ENCODE measurements at places on chromosomes 7 and 10.

DNA sequence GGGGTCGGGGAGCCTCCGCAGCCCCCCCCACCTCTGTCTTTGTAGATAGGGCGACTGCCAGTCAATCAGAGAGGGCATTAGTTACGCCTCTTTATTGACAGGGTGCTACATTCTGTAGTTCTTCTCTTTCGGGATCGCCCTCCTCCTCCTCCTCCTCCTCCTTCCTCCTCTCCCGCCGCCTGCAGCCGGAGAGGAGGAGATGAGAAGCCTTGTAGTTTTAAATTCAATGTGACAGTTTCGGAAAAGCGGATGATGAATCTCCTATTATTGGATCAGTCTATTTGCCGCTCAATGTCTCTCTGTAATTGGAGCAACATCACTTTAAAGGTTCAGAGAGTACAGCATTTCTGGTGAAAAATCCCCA lies 587 bp upstream of the UNCX start:
- DNase-seq: no peak

- DNase-seq: no peak
Observed at GRCh38 chr10:117936566-117936965, 110.2 kb downstream of the RAB11FIP2 start.

- DNase-seq: no peak
Observed at GRCh38 chr10:30434273-30435072, 489 bp downstream of the MAP3K8 start.

DNA sequence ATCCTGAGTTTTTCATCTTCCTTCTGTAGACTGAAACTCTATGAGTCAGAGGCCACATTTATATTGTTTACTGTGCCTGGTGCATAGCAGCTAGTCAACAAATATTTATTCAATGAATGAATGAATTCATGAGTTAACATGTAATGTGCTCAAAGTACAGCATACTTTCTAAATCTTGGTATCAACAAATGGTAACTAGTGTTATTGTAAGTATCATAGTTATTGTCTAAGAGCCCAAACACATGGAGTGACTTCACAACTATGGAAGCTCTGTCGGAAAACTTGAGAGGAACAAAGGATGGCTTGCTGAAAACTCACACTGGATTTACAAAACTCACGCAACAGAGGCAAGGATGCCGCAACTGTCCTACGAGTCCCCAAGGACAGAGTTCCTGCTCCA lies 35.9 kb downstream of the DENND2A start:
- DNase-seq: no peak

- no peak for DNase-seq
Observed at GRCh38 chr10:62261666-62262065, 7.0 kb downstream of the RTKN2 start.

- DNase-seq: no peak
Observed at GRCh38 chr10:29440981-29441380, 152.1 kb downstream of the LYZL1 start.

DNA sequence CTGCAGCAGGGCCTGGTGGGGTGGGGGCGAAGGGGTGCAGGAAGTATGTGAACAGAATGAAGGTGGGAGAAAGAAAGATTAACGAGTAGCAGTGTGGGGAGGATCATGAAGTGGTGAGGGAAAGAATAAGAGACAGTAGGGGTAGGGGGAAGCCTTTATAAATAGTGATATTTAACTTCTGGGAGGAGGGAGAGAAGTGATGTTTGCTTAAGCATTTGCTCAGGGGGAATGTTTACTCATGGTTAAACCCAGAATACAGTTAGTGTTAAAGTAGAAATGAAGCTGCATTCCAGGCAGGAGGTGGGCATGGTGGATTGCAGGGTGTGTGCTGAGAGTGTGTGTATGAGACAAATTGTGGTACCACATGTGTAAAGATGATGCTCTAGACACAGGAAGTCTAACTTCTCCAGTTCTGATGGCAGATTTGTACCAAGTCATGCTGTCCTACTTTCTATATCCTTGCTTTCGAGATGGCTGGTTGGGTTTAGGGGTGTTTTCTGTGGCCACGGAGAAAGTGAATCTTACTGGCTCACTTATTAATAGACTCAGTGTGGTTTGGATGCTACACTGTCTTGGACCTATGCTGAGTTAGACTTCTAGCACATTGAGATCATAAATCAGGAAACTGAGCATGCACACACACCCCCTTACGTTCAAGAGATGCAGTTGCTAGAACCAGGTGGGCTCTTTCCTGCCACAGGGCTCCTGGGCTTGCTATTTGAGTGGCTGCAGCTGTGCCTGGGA lies 10.6 kb upstream of the DNMBP start:
- DNase-seq: no peak

DNA sequence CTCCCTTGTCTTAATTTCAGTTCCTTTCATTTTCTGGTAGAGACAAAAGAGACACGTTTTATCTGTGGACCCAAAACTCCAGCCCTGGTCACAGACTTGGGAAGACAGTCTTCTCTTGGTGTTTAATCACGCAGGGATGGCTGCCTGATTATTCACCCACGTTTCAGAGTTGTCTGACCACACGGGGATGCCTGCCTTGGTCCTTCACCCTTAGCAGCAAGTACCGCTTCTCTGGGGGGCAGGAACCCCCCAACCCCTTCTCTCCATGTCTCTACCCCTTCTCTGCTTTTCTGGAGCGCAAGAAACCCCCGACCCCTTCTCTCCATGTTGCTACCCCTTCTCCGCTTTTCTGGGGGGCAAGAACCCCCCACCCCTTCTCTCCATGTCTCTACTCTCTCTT lies 95.8 kb downstream of the MACC1 start:
- no peak for DNase-seq

GRCh38 chr10:42916974-42917373 lies 134.4 kb downstream of the BMS1 start:
- DNase-seq: no peak

DNA sequence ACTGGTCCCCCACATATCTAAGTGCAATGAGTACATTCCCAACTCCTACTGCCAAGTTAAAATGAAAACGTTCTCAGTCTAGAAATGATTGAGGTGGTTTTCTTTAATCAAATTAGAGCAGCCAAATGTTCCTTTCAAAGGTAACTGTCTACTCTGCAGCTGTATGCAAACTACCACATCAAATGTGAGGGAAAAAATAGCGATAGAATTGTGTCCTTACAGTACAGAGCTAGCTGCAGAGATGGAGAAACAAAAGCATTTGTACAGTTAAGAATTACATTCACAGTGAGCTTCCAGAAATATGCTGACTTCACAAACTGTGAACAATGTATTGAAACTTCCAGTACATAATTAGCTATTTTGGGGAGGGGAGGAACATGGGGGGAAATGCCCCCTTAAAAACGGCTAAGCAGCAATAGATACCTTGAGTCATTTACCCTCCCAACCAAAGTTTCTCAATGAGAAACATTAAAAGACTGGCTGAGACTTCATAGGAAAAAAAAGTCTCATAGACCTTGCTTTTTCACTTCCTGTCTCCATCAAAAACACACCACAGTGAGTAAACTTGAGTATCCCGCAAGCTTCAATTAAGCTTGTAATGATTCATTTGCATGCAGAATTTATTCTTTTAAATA lies 22.9 kb downstream of the CDK6 start:
- DNase-seq: no peak

DNA sequence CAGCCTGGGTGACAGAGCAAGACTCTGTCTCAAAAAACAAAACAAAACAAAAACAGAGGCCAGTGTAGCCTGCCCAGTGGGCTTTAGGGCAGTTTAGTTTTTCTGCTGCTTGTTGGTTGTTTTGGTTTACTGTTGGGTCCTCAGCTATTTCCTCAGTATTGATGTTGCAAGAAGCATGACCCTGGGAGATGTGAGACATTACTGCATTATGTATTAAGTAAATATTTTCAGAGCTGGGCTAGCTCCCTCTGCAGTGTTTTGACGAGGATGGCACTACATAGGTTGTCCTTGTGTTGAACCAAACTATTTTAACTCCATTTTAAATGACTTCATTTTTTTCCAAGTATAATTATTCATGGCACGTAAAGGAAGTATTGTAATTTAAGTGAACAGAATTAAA lies 4.8 kb downstream of the AKAP9 start:
- no peak for DNase-seq

GRCh38 chr7:11182736-11183135 lies 209.1 kb downstream of the PHF14 start:
- no peak for DNase-seq

- DNase-seq: no peak
Observed at GRCh38 chr10:99233000-99233688, 2.5 kb downstream of the HPSE2 start.

- peak; percentile 32 for DNase-seq
Observed at GRCh38 chr7:50092579-50093491, at the start of gene ZPBP. ZPBP (minus strand) TSS chr7:50093246; CDS start chr7:50093194, 52 bp downstream.

- DNase-seq: no peak
Observed at GRCh38 chr10:59234194-59234593, 57.8 kb downstream of the PHYHIPL start.

DNA sequence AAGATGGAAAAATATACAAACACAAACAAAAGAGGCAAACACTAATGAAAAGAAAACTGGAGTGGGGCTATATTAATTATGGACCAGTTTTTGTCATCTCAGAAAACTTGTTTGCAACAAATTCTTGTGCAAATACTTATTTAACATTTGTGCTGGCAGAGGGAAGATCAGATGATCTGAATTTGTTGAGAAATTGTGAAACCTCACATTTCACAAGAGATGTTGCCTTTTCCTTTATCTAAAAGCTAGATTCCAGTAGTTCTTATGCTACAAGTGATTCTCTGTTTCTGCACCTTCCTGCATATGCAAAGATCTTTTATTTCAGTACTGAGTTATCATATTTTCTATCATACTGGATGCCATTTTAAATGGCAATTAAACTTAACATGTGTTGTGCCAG lies 320.7 kb downstream of the SUGCT start:
- DNase-seq: no peak

GRCh38 chr10:114967071-114967470 lies 29.1 kb downstream of the TRUB1 start:
- DNase-seq: no peak

- no peak for DNase-seq
Observed at GRCh38 chr10:83680470-83680891, 458.8 kb upstream of the GHITM start.

DNA sequence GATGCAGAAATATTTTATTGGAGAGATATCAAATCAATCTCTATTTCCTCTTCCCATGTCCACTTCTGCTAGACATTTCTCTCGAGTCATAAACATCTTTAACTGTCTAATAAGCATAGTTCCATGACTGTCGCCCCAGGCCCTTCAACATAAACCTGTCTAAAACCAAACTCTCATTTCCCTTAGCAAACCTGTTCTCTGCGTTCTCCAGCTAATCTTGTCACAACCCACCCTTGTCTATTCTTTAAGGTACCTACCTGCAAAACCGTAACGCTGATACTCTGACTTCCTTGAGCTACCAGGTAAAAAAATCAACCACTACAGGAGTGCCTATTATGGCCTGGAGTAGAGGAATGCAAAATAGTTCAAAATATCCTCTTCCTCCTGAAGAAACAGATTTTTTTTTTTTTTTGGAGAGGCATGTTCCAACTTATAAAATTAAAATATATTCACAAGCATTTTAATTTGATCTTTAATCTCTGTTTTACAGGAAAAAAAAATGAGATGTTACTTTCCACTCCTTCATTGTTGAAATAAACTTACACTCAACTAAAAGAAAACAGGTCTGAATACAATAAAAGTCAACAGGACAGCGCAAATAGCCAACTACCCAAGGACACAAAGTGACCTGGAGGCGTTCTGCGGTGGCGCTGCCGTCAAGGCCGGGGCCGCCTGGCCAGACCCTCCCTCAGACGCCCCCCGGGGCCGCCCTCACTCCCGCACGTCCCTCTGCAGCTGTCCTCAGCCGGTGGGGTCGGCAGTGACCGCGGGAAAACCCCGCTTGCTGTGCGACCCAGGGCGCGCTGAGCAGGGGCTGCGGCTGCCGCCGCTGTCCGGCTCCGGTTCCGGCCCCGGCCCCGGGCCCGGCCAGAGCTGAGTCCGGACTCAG lies 765 bp downstream of the SLC25A40 start:
- DNase-seq: no peak

- no peak for DNase-seq
Observed at GRCh38 chr10:52653263-52653909, 119.2 kb downstream of the MBL2 start.

DNA sequence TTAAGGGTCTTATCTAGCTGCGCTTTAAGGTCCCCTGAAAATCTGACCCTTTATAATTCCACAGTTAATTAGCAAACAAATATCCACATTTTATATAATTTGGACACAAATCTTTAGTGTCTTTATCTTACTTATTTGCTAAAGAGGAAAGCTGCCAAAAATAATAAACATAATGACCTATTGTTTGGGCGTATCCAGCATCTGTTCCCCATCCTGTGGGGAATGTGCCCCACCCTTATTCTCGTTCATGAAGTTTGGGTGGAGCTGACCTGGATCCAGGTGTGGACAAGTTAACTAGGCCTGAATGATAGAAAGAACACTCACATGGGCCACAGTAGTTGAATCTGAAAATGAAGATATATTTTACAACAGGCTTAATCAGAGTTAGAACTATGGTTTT lies 218.3 kb downstream of the CRPPA start:
- DNase-seq: no peak

DNA sequence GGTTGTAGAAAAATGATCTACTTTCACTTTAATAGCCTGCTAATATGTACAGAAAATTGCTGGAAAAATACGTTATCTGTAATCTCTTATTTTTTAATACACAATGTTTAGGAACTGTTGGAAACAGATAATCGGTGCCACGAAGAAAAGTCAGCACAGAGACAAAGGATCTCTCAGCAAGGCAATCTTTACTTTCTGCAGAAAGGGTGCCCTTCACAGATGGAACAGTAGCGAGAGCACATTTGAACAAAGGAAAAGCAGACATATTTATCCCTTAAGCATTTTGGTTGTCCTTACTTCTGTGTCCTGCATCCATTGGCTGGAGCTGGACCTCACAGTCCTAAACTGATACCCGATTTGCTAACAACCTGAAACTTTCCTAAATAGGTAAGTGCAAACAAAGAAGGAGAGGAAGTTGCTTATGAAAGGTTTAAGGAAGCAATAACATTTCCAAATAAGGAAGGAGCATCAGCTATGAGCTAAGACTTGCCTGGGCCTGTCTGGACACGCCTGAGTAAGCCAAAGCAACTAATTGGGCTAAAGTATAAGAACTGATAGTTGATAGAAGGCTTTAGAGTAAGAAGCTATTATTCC lies 640.0 kb downstream of the SH2D4B start:
- DNase-seq: no peak

Data from stimulated activated CD4-positive, alpha-beta T cell treated with anti-CD3 and anti-CD28 coated beads, TNF-alpha, amount 100 ng/mL, for 24 hours (primary cell).